ENCODE measurements at places on chromosomes 6 and 20. TPM values are rescaled to one million over a fixed set of nuclear protein-coding genes. Genes with fewer than 3 reads are reported as not detected.

- DNase-seq = no peak
- no peaks in the 10 kb centered on the region for H3K36me3 ChIP-seq
- H3K27me3 ChIP-seq = peaks cover 5% of the 10 kb centered on the region
- H3K4me3 ChIP-seq = no peak overlapping the region
Measured at GRCh38 chr6:33140556-33140955, 51.7 kb downstream of the COL11A2 start.

The BPI gene
- total RNA-seq = 0.44 TPM

DNA sequence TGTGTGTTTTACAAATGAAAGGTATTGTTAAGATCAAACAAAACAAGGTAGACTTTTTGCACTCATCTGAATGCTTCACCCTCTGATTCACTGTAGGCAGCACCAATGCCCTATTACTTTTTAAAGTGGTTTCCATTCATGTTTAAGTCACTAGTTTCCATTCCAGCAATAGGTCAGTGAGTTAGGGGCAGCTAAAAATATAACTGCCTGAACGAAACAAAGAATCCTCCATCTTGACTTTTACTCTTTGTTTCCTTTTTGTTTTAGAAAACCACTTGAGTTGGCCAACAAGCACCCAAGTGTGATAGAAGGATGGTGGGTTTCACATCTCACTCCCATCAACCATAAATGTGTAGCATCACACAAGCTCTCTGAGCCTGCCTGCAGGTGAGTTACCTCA lies 25.5 kb downstream of the CLIC5 start:
- no peak for DNase-seq
- H3K36me3 ChIP-seq = no peaks in the 10 kb centered on the region
- no peaks in the 10 kb centered on the region for H3K27me3 ChIP-seq
- no peak overlapping the region for H3K4me3 ChIP-seq
- no peak overlapping the region for H3K27ac ChIP-seq

GRCh38 chr6:168992446-168993144 lies 261.1 kb downstream of the THBS2 start:
- DNase-seq = no peak
- H3K4me3 ChIP-seq = no peak overlapping the region
- no peaks in the 10 kb centered on the region for H3K4me1 ChIP-seq
- H3K27me3 ChIP-seq = no peaks in the 10 kb centered on the region

The PGBD1 gene
- total RNA-seq = 3.5 TPM

The MAP7 gene
- total RNA-seq = 18.3 TPM

- H3K4me3 ChIP-seq = no peak overlapping the region
- peaks cover 83% of the 10 kb centered on the region for H3K36me3 ChIP-seq
- no peak for DNase-seq
- H3K27ac ChIP-seq = no peak overlapping the region
- no peaks in the 10 kb centered on the region for H3K27me3 ChIP-seq
Measured at GRCh38 chr6:30724906-30725667, 4.9 kb downstream of the TUBB start.

GRCh38 chr6:79543886-79544285 lies 6.7 kb upstream of the LCA5 start:
- no peaks in the 10 kb centered on the region for H3K36me3 ChIP-seq
- no peak overlapping the region for H3K4me3 ChIP-seq

- DNase-seq = no peak
- no peak overlapping the region for H3K4me3 ChIP-seq
- no peaks in the 10 kb centered on the region for H3K36me3 ChIP-seq
- H3K27ac ChIP-seq = no peak overlapping the region
- no peaks in the 10 kb centered on the region for H3K27me3 ChIP-seq
- H3K4me1 ChIP-seq = no peaks in the 10 kb centered on the region
Measured at GRCh38 chr6:127812985-127813698, 87.7 kb downstream of the THEMIS start.

GRCh38 chr6:99036672-99037071 lies 88.9 kb upstream of the FBXL4 start:
- no peaks in the 10 kb centered on the region for H3K36me3 ChIP-seq
- no peak for DNase-seq
- no peak overlapping the region for H3K4me3 ChIP-seq
- no peak overlapping the region for H3K27ac ChIP-seq

DNA sequence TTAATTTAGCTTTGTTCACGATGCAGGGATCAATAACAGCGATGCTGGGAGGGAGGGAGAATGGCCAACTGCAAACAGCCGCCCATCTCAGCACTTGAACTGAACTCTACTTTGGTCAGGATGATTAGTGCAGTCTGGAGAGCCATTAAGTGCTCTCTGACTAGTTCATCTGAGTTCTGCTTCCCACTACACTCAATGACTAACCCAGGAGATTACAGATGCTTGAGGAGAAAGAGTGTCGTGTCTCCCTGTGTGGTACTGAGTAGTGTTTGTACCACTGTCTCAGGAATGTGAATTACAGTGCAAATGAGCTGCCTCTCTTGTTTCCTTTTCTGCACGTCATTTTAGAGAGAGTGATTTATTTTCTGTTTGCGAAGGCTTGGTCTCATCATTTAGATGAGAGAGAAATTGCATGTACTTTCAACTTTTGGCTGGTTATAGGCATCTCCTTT lies 23.5 kb downstream of the CARMIL1 start:
- H3K4me1 ChIP-seq = peaks cover 72% of the 10 kb centered on the region
- H3K36me3 ChIP-seq = no peaks in the 10 kb centered on the region
- no peak overlapping the region for H3K4me3 ChIP-seq
- no peak for DNase-seq

DNA sequence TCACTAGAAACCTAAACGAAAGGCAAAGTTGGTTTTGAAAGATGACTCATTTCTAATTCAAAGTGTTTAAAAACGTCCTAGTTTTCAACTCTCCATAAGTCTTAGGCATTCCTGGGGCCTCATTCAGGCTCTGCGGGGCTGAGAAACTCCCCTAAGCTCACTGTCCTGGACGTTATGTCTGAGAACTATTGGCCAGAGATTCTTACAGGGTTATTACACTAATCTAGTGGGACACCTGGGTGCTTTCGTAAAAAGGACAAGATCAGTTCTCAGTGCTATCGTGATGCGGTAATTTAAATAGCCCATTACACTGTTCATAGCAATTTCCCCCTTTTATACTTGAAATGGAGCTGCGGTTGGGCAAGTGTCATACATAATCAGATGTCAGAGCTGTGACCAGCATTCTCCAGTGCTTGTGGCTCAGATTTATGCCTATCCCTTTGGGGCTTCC lies 280.9 kb downstream of the QKI start:
- H3K4me1 ChIP-seq = no peaks in the 10 kb centered on the region
- no peak for DNase-seq
- H3K27me3 ChIP-seq = no peaks in the 10 kb centered on the region
- no peaks in the 10 kb centered on the region for H3K36me3 ChIP-seq

The ZFP57 gene
- not detected for total RNA-seq

DNA sequence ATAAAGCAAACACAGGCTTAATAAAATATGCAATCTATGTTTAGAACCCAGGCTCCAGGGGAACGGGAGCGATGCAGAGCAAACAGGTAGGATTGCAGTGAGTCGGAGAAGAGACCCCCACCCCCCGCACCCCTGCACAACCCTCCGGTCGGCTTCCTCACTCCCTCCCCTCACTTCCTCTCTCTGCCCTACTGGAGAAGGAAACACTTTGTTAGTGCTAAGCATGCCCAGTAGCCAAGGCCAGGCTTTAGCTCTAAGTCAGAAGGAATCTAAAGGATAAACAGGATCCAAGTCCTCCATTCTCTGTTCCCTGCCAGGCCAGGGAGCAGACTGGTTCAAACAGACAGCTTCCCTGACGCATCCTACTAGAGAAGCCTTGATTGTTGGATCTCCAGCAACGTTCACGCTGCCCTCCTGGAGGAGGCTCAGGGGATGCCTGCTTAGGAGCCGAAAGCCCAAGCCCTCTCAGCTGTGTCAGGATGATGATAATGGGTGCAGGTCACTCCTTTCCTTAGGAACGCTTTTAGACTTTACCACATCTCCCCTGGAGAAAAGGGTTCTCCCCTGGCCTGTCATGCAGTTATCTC lies 14.7 kb downstream of the FOXQ1 start:
- H3K4me3 ChIP-seq = no peak overlapping the region
- DNase-seq = no peak
- H3K27ac ChIP-seq = peak overlapping the region; percentile 41
- peaks cover 45% of the 10 kb centered on the region for H3K4me1 ChIP-seq
- H3K27me3 ChIP-seq = no peaks in the 10 kb centered on the region
- H3K36me3 ChIP-seq = no peaks in the 10 kb centered on the region

DNA sequence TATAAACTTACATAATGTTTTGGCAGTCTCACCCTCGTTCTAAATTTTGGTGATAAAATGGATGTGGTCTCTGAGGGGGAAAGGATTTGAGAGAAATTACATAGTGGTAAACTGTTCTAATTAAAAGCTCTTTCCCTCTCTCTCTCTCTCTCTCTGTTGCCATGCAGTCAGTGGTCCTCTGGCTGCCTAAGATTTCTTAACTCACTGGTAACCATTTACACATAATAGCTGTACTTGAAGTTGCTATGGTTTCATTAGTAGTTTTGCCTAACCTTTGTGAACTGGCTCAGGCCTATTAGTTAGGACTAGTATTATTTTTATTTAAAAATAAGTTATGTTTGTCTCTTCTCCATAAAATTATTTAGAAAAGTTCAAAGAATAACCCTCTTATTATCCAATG lies 42.0 kb downstream of the MAPK14 start:
- H3K36me3 ChIP-seq = peaks cover 13% of the 10 kb centered on the region
- no peaks in the 10 kb centered on the region for H3K27me3 ChIP-seq
- peaks cover 48% of the 10 kb centered on the region for H3K4me1 ChIP-seq
- no peak overlapping the region for H3K27ac ChIP-seq
- no peak overlapping the region for H3K4me3 ChIP-seq

The MAP1LC3A gene
- 51.6 TPM for total RNA-seq

DNA sequence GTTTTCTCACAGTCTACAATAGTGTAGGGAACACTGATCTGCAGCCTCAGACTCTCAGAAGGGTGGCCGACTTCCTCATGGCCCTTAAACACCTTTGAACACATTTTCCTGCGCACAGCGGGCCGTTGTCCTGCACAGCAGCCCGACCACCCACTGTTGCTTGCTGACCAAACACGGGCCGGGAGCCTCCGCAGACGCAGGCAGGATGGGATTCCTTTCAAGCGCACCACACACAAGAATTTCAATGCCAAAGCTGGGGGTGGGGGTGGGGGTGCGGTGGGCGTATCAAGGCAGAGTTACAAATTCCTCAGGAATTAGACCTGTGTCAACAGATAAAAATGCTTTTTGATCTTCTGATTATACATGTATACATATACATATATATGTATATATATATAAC lies 74.5 kb downstream of the HUS1B start:
- no peaks in the 10 kb centered on the region for H3K27me3 ChIP-seq
- peaks cover 17% of the 10 kb centered on the region for H3K36me3 ChIP-seq
- H3K27ac ChIP-seq = no peak overlapping the region
- no peaks in the 10 kb centered on the region for H3K4me1 ChIP-seq
- H3K4me3 ChIP-seq = no peak overlapping the region

DNA sequence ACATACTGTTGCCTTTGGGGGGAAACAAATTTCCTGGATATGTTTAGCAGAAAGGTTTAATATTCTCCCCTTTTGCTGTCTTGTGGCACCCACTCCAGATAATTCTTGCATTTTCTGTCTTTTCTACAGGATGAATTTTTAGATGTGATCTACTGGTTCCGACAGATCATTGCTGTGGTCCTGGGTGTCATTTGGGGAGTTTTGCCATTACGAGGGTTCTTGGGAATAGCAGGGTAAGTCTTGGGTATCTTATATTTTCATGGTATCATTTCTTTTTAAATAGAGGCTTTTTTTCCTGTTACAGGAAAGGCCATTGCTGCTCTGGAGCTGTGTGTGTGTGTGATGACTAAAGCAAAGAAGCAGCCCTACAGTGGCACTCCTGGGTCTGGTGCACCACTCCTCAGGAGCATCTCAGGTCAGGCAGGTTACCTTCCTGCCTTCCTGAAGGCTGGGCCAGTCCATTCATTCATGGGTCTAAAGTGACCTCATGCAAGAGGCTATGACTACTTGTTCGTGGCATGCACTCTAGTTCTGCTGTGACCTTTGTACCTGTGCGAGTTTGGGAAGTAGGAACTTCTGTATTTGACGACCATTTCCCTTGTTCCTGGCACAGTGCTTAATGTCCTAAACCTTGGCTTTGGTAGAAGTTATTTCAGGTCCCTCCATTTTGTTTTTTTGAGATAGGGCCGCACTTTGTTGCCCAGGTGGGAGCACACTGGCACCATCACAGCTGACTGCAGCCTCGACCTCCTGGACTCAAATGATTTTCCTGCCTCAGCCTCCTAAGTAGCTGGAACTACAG lies 2.2 kb downstream of the RAB5IF start:
- peaks cover 24% of the 10 kb centered on the region for H3K4me1 ChIP-seq

GRCh38 chr6:110295451-110296165 lies 62.5 kb downstream of the METTL24 start:
- no peaks in the 10 kb centered on the region for H3K4me1 ChIP-seq
- no peak for DNase-seq
- no peak overlapping the region for H3K4me3 ChIP-seq
- no peaks in the 10 kb centered on the region for H3K27me3 ChIP-seq

The TBXT gene
- total RNA-seq = not detected

The TFAP2A gene
- total RNA-seq = 0.47 TPM

DNA sequence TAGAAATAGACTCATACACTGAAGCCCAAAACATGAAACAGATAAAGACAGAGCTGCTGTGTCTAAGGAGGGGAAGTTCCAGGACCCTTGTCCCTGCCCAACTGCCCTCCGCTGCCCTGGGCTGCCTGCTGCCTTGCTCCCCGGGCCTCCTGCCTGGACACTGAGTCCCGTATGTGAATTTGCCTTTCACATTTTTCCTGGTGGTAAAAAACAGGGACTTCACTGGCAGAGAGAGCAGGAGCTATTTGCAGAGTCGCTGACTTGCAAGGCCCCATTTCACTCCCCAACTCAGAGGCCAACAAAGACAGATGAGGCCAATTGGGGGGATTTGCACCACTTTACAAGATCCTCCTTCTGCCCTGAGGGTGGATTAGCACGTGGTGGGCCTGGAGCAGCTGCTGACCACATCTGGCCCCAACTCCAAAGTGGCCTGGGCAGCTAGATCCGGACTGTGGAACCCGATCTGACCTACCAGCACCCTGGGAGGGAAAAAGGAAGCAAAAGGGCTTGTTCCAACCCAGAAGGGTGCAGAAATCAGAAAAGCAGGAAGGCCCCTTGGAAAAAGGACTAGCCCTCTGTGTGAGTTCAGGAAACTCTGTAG lies 61.4 kb downstream of the NOL4L start:
- no peaks in the 10 kb centered on the region for H3K27me3 ChIP-seq
- H3K4me1 ChIP-seq = peaks cover 26% of the 10 kb centered on the region
- H3K4me3 ChIP-seq = no peak overlapping the region
- no peak overlapping the region for H3K27ac ChIP-seq

GRCh38 chr6:157789297-157789696 lies 33.7 kb upstream of the SNX9 start:
- no peak overlapping the region for H3K27ac ChIP-seq
- H3K36me3 ChIP-seq = no peaks in the 10 kb centered on the region
- no peaks in the 10 kb centered on the region for H3K4me1 ChIP-seq
- H3K27me3 ChIP-seq = no peaks in the 10 kb centered on the region
- no peak for DNase-seq
